Activated naive CD8-positive, alpha-beta T cell treated with anti-CD3 and anti-CD28 coated beads, Interleukin-2, amount 10 ng/mL, durations not matched to agents 7 days and 5 days (primary cell): ENCODE measurements at places on chromosomes 12 and 14. TPM values are rescaled to one million over a fixed set of nuclear protein-coding genes. Genes with fewer than 3 reads are reported as not detected.

DNA sequence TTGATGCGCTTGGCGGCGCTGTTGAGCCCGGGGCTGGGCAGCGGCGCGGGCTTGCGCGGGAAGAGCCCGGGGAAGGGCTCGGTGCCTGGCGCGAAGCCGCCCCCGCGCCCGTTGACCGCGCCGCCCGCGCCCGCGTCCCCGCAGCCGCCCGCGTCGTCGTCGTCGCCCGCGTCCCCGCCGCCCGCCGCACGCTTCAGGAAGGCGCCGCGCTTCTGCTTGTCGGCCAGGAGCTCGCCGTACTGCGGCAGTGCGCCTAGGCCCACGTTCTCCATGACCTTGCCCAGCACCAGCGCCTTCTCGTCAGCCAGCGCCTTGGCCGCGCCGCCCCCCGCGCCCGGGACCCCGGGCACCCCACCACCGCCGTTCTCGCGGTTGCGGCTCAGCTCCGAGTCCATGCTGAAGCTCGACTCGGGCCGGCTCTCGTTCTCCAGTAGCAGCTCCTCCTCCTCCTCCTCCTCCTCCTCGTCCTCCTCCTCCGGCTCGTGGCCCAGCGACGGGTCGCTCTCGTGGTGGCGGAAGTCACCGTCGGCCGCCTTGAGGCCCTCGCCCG, 97.2 kb downstream of the BCL11B start:
- H3K36me3 ChIP-seq = peaks cover 39% of the 10 kb centered on the region
- no peaks in the 10 kb centered on the region for H3K27me3 ChIP-seq
- DNase-seq = no peak
- H3K4me1 ChIP-seq = peaks cover 27% of the 10 kb centered on the region
- H3K27ac ChIP-seq = no peak overlapping the region

KRT80 gene
- total RNA-seq = not detected

DNA sequence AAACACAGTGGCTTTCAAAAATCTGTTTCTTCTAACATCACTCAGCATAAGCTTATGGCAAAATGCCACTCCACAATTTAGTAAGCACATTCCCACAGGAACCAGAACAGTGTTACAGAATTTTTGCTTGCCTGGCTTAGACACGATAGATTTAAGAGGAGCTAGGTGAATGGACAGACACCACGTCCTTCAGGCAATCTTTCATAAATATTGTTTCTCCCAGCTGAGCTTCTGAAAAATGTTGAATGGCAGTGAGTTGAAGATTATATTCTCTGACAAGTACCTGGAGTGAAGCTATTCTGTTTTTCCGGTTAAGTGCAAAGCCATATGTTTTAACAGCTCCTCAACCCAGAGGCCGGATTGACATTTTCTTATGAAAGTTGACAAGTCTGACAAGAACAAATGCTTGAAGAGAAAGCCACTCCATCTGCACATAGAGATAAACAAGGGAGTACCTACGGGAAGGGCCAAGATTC, 102.0 kb downstream of the FSCB start:
- no peaks in the 10 kb centered on the region for H3K4me1 ChIP-seq
- no peak overlapping the region for H3K4me3 ChIP-seq
- no peak for DNase-seq
- H3K27ac ChIP-seq = no peak overlapping the region
- no peaks in the 10 kb centered on the region for H3K36me3 ChIP-seq

COX8C gene
- not detected for total RNA-seq

DNA sequence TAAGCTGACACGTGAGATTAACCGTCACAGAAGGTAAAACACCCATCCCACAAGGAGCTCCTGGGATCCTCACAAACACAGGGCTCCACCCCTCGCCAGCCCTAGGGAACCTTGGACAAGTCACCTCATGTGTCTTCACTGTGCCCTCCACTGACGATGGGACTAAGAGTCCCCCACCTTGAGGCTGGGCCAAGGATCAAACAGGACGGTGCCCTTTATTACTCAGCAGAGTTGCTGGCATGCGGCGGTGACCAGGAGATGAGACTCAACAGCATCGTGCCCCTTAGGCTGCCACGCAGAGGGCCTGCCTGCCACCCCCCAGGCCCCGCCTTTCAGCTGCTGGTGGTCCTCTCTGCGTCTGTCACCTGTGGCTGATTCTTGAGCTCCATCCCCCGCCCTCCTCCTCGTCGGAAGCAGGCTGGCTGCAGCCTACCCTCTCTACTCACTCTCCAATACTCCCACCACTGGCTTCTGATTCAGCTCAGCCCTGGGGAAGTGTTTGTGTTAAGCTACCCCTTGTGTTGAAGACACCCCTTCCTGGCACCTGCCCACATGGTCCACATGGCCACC, 105.2 kb downstream of the DICER1 start:
- H3K4me3 ChIP-seq = no peak overlapping the region
- H3K4me1 ChIP-seq = no peaks in the 10 kb centered on the region
- H3K27me3 ChIP-seq = peaks cover 3% of the 10 kb centered on the region
- no peak for DNase-seq
- no peak overlapping the region for H3K27ac ChIP-seq

- no peak for DNase-seq
- no peak overlapping the region for H3K27ac ChIP-seq
- peaks cover under 1% of the 10 kb centered on the region for H3K36me3 ChIP-seq
- H3K27me3 ChIP-seq = peaks cover 24% of the 10 kb centered on the region
- H3K4me1 ChIP-seq = peaks cover under 1% of the 10 kb centered on the region
Measured at GRCh38 chr14:23345987-23346692, 6.5 kb downstream of the SLC22A17 start.

DNA sequence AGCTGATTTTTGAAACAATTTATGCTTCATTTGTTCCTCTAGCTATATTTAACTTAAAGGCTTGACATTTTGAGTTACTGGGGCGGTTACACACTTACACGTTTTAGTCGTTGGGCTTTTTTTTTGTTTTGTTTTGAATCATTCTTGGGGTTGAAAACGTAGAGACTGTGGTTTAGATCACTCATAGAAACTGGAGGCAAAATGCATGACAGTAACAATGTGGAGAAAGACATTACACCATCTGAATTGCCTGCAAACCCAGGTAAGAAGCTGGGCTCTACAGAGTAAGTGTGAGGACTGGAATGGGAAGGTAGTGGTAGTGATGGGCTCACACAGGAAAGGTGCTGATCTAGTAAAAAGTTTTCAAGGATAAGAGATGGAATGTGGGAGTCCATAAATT, at the start of gene CLEC2D:
Gene CLEC2D (plus strand): TSS at position 180 of the 400 bp plus-strand sequence. CDS start 22 bp downstream, at position 202.
- H3K4me1 ChIP-seq = peaks cover 58% of the 10 kb centered on the region
- H3K27ac ChIP-seq = peak within 1 kb of the TSS; percentile 99
- peaks cover 68% of the 10 kb centered on the region for H3K36me3 ChIP-seq
- no peaks in the 10 kb centered on the region for H3K27me3 ChIP-seq
- peak within 1 kb of the TSS; percentile 95 for H3K4me3 ChIP-seq

GRCh38 chr12:99224237-99224636, 423.3 kb upstream of the GARIN6 start:
- no peaks in the 10 kb centered on the region for H3K27me3 ChIP-seq
- DNase-seq = no peak
- no peak overlapping the region for H3K4me3 ChIP-seq
- no peaks in the 10 kb centered on the region for H3K36me3 ChIP-seq
- no peak overlapping the region for H3K27ac ChIP-seq

NXPH4 gene
- total RNA-seq = 2.4 TPM

DNA sequence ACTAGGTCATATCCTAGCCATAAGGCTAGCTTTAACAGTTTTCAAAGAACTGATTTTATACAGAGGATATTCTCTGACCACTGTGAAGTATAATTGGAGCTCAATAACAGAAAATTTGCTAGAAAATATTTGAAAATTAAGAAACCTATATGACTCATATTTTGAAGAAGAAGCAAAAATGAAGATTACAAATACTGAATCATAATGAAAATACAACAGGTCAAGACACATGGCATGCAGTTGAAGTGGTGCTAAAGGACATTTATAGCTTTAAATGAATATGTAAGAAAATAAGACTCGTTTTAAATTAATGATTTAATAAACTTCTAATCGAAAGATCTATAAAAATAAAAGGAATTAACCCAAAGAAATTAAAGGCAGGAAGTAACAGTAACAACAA, 1234.6 kb downstream of the SLC16A7 start:
- no peaks in the 10 kb centered on the region for H3K36me3 ChIP-seq
- H3K27ac ChIP-seq = no peak overlapping the region
- H3K4me1 ChIP-seq = no peaks in the 10 kb centered on the region
- H3K4me3 ChIP-seq = no peak overlapping the region

GRCh38 chr12:124703856-124704255, 136.4 kb upstream of the NCOR2 start:
- peaks cover 8% of the 10 kb centered on the region for H3K27me3 ChIP-seq
- peaks cover 2% of the 10 kb centered on the region for H3K4me1 ChIP-seq
- no peak for DNase-seq
- H3K27ac ChIP-seq = no peak overlapping the region
- H3K36me3 ChIP-seq = no peaks in the 10 kb centered on the region

GRCh38 chr14:23071921-23072539, 14.7 kb upstream of the CDH24 start:
- H3K4me1 ChIP-seq = peaks cover 15% of the 10 kb centered on the region
- H3K27me3 ChIP-seq = no peaks in the 10 kb centered on the region
- H3K4me3 ChIP-seq = peak overlapping the region; percentile 93
- peaks cover 15% of the 10 kb centered on the region for H3K36me3 ChIP-seq
- peak overlapping the region; percentile 88 for H3K27ac ChIP-seq

DNA sequence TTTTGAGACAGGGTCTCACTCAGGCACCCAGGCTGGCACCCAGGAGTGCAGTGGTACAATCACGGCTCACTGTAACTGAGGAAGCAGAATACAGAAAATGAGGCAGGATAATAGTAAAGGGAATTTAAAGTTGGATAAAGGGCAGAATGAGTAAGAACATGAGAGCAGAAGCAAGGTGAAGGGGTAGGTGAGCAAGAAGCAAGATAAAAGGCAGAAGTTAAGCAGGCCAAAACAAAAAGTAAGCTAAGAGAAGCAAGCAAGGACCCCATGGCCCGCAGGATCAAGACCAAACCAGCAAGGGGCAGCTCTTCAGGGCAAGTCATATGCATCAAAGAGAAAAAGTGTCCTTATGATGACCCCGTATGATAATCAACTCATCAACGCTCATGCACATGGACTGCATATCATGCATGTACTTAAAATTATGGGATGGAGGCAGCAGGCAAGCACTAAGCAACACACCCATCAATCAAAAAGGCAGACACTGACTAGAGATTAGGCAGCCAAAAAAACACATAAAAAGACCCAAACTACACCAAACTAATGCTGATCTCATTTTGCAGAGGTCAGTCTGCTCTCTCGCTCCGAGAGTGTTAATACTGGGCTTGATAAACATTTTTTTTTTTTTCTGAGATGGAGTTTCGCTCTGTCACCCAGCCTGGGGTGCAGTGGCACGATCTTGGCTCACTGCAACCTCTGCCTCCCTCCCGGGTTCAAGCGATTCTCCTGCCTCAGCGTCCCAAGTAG, 11.6 kb downstream of the TIMELESS start:
- H3K4me1 ChIP-seq = peaks cover 10% of the 10 kb centered on the region
- DNase-seq = no peak
- H3K36me3 ChIP-seq = peaks cover 17% of the 10 kb centered on the region
- no peak overlapping the region for H3K4me3 ChIP-seq
- H3K27ac ChIP-seq = no peak overlapping the region

DNA sequence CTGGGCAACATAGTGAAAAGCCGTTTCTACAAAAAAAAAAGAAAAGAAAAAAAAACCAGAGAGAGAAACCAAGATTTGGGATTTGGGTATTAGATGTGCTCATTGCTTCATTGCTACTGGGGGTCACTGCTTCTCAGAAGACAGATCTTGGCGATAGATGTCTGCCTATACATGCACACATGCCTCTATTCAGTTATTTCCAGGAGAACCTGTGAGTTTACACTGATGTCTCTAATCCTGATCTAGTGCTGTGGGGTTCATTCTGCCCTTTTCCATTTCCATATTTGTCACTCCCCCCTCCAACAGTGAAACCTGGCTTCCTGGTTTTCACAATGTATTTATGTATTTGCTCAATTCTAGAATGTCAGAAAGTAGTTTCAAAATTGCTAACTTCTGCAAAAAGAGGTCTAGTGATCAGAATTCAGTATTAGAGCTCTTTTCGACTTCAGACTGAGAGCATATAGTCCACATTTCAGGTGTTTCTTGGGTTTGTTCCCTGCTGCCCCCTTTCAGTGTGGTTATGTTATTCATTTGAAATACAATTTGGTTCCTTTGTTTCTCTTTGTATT, 111.0 kb downstream of the SLC25A47 start:
- H3K4me1 ChIP-seq = no peaks in the 10 kb centered on the region
- no peak for DNase-seq
- no peaks in the 10 kb centered on the region for H3K36me3 ChIP-seq
- no peak overlapping the region for H3K4me3 ChIP-seq
- no peaks in the 10 kb centered on the region for H3K27me3 ChIP-seq
- no peak overlapping the region for H3K27ac ChIP-seq

DCN gene
- total RNA-seq = not detected

- H3K4me1 ChIP-seq = peaks cover 2% of the 10 kb centered on the region
- H3K4me3 ChIP-seq = no peak overlapping the region
- H3K27me3 ChIP-seq = peaks cover 25% of the 10 kb centered on the region
- no peak for DNase-seq
Measured at GRCh38 chr12:116892349-116893140, 11.3 kb upstream of the HRK start.

DNA sequence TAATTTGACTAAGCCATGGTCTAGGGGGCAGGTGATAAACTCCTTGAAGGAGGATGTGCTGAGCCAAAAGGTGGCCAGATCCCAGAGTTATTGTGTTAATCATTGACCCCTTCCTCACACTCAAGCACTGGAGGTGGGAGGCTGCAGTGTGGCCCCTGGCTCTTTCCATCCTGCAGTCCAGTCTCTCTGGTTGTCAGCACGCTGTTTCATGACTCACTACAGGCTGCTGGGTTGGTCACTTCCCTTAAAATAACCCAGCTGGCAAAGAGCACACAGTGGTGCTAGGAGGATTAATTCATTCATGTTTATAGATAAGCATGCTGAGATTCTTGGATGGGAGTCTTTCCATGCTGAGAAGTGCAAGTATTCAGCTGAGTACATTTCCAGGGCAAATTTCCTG, 228.9 kb downstream of the ANO2 start:
- H3K36me3 ChIP-seq = no peaks in the 10 kb centered on the region
- no peak for DNase-seq
- H3K27me3 ChIP-seq = peaks cover 19% of the 10 kb centered on the region
- H3K27ac ChIP-seq = no peak overlapping the region

DNA sequence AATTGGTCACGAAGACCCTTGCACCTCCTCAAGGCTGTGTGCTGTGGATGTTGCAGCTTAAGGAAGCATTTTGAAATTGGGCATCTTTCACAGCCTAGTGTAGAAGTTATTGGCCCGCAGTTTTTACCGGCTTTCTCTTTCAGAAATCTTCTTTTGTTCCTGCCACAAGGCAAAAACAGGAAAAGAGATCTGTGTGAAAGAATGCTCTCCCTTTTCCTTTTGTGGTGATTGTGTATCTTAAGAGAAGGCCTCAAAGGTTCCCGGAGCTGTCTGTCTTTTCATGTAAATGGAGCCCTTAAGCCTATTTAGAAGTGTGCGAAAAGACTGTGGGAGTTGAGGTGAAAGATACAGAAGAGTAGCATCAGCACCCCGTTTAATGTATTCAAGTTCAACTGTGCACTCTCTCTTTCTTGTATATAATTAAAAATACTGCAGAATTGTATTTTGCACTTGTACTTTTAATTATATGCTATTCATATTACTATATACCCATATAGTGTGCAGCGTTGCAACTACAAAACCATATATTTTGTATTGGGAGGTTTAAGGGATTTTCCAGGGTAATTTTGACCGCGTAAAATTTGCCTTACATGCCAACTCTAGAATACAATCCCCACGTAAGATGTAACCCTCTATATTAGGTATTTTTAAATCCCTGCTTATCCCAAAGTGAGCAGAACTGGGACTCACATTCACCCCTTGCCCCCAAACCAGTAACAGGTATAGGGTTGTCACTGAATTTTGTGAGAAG, 441.7 kb downstream of the RAD51B start:
- peak overlapping the region; percentile 79 for H3K27ac ChIP-seq
- H3K4me3 ChIP-seq = peak overlapping the region; percentile 65
- peaks cover 4% of the 10 kb centered on the region for H3K36me3 ChIP-seq
- peaks cover 29% of the 10 kb centered on the region for H3K4me1 ChIP-seq

RPS6KA5 gene
- total RNA-seq = 45.3 TPM

SERPINA5 gene
- not detected for total RNA-seq
